ENCODE measurements at places on chromosomes 3 and 15.

DNA sequence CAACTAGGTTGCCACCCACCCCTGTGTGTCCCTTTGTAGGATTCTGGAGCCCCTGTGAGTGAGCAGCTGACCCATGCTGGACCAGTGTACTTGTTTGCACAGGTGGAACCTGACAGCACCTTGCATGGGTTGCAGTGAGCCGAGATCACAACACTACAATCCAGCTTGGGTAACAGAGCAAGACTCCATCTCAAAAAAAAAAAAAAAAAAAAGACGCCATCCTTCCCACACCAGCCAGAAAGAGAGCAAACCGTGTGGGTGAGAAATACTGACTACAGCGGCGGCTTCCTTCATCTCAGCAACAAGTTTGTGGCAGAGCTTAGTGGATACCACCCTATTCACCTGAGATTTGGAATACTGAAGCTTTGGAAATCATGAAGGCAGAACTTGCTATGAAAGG is 746 bp upstream of the CD80 start:
- DNase-seq = no peak

DNA sequence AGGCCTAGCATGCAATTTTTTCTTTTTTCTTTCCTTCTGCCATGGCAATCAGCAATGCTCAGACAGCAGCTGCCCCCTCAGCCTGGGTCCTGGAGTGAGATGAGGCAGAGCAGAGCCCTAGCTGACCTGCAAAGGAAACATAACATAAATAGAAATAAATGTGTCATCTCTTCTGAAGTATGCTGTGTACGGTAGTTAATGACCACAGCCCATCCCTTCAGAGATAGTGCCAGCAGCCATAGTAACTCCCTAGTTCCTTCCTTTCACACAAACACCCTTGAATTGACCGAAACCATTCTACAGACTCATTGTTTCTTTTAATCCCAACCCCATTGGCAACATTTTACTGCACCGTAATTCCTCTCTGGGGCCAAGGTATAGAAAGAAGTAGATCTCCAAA is 8.4 kb upstream of the CD47 start:
- DNase-seq = no peak

DNA sequence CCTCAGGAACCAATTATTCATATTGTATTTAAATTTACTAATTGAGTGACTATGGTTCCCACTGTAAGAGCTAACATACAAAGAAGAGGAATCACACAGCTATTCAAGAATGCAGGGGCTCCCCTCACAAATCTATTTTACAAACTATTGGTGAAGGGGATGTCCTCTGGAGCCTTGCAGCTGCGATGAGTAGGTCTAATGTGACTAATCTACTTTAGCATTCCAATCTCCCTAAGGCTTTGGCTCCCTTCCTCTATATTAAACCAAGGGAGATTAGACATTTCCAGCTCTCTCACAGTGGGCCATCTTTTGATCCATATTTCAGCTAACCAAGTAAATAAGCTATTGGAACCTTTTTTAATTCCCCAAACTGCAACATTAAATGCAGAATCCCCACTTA is 514.2 kb upstream of the BCHE start:
- DNase-seq = no peak

- DNase-seq = no peak
Measured at GRCh38 chr3:155763870-155764463, 19.1 kb upstream of the PLCH1 start.

DNA sequence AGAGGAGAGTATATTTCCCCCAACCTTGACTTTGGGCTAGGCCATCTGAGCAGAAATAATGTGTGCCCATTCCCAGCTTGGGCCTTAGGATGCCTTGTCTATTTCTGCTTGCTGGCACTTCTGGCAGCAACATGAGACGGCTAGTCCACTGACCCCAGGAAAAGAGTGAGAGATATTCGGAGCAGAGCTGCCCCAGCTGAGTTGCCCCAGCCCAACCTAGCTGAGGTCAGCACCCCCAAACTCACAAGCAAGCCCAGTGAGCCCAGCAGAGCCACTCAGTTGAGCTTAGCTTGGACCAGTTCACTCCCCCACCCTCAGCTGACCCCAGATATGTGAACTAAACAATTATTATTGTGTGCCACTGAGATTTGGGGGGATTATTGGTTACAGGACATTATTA is 20.2 kb downstream of the ITGA11 start:
- no peak for DNase-seq

DNA sequence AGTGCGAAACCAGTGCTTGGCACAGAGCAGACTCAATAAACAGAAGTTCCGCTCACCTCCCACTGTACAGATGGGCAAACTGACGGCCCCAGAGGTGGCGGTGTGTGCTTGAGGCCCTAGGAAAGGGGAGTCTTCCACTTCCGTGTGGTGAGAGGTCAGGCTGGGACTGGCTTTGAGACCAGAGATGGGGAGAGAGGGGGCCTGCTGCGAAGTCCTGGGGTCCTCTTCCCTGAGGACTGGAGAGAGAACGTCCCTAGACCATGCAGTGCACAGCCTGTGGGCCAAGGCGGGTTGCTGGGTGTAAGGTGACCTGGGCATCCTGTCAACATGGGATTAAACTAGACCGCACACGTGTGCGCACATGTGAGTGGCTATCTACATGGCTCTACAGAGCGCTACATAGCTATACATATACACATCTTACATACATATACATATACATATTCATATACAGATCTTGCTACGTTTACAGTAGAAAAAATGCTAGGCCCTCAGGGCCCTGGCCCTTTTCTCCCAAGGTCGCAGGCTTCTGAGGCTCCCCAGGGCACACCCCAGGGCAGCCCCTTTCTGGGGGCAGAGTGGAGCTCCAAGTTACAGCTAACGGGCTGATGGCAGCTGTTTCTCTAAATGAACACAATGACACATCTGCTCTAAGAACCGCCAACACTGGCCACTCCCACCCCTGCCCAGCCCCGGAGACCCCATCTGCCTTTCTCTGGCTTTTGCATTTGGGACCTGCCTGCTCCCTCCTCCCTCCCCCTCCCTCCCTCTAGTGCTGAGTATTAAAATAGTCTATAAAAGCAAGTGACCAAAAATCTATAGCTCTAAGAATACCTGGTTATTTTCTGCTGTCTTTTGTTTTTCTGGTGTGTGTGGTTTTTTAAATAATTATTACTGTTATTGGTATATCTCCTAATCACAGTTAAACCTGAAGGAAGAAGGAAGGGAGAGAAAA is 47.0 kb downstream of the HCN4 start:
- no peak for DNase-seq

- DNase-seq = no peak
Measured at GRCh38 chr3:126897943-126898342, 85.0 kb upstream of the PLXNA1 start.

- DNase-seq = no peak
Measured at GRCh38 chr15:77440378-77440999, 19.8 kb downstream of the HMG20A start.

DNA sequence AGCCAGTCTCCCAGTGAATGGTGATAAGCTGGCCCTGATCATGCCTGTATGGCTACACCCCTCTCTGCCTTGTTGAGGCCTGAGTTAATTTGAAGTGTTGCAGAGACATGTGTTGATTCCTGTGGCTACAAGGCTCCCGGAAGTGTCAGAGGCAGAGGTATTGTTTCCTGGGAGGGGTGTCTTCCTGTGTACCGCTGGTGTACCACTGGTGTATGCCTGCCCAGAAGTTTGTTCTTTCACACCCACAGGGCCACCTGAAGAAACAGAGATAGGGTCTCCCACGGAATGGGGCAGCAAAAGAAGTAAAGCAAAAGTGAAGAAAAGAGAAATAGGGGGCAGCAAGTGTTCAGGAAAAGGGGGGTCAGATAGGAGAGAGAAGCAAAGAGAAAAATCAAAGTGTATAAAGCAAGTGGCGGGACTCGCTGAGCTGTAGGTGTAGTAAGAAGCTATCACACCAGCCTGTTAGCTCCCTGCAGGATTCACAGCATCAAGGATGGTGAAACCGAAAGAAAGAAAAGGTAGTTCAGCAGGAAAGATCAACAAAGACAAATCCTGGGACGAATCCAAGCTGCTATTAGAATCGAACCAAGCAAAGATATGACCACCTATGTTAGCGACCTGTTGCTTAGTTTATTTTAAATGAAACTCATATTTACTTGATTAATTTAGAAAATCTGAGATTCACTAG is 36.6 kb upstream of the CD47 start:
- DNase-seq = peak; percentile 33

GRCh38 chr3:41629986-41630385 is 331.9 kb downstream of the ULK4 start:
- no peak for DNase-seq

DNA sequence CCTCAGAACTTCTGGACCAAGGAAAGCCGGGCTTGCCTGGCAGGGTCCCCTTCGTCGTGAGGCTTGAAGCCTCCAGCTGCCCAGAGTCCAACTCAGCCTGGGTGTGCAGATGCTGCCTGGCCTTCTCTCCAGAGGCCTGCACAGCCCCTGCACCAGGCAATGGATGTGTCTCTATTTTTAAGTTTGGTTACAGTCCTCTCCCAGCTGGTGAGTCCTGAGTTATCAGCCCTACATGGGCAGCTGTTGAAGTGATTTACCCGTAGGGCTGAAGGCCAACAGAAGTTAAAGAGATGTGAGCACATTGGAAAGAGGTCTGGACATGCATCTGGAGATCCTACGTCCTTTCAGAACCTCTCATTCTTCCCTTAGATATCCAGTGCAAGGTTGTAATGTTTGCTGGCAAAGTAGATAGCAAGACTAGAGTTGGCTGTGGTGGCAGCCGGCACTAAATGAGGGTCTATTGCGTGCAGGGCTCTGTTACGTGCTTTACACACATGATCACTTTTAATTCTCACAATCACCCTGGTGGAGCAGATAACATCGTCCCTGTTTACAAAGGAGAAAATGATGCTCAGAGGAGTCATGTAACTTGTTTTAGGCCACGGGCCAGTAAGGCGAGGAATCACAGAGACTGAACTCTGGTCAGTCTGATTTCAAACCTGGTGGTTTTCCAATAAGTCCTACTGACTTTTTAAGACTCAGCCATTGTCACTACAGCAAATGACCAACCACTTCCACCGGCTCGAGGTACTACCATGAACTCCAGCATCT is 9.9 kb downstream of the FYCO1 start:
- DNase-seq = no peak

- DNase-seq = no peak
Measured at GRCh38 chr3:113277414-113277813, 66.1 kb downstream of the BOC start.

GRCh38 chr3:170117134-170117533 is 64.4 kb downstream of the PHC3 start:
- DNase-seq = no peak

DNA sequence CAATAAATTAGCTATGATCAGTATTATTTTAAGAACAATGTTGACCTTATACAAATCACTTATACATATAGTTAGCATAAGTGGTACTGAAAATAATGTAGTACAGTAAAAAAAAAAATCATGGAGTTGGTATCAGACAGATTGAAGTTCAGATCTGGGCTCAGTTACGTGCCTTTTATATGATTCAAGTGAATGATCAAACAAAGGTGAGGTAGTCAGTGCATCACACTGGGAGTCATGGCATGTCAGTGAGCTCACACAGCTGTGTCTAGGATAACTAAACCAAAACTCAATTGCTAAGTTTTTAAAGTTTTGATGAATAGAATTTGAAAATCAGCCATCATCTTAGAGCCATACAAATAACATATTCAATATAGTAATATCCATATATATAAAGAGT is 11.2 kb upstream of the CCR8 start:
- DNase-seq = no peak

DNA sequence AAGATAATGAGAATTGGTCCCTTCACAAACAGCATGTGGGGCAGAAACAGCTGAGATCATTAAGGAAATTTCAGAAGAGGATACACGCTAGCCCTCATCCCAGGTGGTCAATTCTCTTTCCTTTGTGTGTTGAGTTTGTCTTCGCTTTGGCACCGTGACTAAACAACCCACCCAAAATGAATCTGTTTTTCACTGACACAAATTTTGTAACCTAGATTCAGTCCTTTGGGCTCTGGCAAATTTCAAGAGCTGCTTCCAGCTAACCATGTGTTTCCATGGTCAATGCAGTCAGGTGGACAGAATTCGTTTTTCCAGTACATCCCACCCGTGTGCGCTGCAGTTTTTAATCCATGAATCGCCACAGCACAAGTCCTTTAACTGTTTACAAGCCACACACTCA is 435.4 kb downstream of the WDR72 start:
- no peak for DNase-seq

- DNase-seq = no peak
Measured at GRCh38 chr3:52128118-52128683, 26.0 kb downstream of the POC1A start.

Data from stimulated activated CD8-positive, alpha-beta memory T cell treated with anti-CD3 and anti-CD28 coated beads, Interleukin-4, amount 100 ng/mL, for 4 hours (primary cell).